Activated naive CD4-positive, alpha-beta T cell (primary cell): ENCODE measurements at places on chromosomes 2 and 18.

DNA sequence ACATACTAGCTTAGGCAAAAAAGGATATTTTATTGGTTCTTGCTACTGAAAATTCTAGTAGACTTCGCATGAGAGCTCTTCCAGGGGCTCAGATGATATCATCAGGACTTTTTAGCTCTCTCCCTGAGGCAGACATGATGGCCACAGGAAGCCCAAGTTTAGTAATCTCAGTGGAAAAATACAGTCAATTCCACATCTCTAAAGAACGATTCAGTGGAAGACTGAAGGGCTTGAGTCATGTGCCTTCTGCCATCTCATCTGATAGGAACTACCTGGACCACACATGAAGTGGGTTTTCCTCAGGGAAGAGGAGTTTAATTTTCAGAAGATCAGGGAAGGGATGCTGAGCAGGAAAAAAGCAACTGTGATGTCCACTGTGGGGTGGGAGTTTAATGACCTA lies 117.3 kb downstream of the TTC27 start:
- DNase-seq, result no peak

DNA sequence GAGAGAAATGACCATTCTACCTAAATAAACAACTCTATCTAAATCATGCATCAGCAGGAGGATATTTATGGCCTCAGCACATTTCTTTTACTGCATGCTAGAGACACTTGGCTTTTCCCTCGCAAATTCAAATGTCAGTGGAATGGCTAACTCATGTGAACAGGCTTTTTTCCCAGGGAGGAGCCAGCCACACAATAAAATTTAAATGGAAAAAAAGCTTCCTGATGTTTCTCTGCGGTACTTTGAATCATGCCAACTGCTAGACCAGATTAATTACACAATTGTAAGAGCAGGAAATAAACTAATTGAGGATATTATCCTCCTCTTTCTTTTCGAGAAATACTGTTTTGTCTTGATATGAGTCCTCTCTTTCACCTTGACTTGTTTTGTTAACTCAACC lies 676.3 kb downstream of the IRS1 start:
- no peak for DNase-seq

DNA sequence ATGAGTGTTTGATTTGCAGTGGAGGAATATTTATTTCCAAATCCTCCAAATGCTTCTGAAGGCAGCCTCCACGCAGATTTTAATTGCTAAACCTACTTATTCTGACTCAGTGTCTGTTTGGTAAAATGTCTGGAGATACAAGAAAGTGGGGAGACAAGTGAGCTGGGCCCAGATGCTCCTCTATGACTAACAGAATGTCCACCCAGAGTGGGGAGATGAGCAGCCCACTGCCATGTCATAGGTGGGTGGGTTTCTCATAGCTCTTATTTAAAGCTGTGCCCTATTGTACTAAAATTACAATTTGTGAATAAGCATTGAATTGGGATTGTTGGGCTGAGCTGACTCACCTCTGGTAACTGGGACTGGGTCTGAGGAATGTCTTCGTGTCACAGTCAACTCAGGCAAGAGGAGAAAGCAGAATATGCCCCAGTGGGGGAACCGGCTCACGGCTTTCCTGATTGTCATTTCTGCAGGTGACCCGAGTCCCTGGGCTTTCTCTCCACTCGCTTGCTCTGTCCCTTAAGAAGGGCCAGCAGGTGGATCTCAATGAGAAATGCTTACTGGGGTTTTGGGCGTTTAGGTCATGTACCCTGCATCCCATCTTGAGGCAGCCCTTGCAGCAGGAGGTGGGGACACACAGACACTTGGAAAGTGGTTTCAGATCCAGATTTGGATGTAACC lies 116.3 kb upstream of the SPRED2 start:
- DNase-seq, result no peak

DNA sequence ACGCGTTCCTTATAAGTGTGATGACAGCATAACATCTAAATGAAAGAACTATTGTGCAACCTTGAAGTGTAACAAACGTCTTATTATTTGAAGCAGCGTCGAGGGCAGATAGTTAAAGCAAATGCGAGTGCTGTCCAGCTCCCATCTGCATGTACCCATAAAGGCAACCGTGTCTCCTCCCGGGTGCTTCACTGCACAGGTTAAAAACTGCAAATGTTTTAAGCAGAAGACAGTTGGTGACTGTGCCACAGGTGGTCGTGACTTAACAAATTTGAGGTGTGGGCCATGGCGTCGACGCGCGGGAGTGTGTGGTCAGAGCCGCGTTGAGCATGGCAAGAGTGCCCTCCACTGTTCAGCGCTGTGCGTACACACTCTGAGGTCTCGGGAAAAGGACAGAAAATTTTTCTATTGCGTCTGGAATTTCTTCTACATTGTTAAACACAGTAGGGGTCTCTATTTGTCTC lies 6.4 kb downstream of the SALL3 start:
- DNase-seq, result no peak

DNA sequence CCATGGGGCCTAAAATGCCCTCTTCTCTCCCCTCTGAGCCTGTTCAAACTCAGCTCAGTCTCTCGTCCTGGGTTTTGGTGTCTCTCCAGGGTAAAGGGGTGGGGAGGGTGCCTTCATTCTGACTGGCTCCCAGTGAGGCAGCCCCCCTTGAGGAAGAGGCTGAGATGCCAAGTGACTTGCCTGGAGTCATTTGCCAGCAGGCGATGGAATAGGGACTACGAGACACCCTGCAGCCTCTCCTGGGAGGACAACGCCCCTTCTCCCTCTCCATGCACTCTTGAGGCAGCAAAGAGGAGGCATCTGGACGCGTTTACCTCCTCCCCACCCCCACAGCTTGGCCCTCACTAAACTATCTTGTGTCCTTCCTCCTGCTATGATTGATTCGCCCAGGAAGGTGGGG lies 760 bp upstream of the STON1 start:
- DNase-seq, result no peak

DNA sequence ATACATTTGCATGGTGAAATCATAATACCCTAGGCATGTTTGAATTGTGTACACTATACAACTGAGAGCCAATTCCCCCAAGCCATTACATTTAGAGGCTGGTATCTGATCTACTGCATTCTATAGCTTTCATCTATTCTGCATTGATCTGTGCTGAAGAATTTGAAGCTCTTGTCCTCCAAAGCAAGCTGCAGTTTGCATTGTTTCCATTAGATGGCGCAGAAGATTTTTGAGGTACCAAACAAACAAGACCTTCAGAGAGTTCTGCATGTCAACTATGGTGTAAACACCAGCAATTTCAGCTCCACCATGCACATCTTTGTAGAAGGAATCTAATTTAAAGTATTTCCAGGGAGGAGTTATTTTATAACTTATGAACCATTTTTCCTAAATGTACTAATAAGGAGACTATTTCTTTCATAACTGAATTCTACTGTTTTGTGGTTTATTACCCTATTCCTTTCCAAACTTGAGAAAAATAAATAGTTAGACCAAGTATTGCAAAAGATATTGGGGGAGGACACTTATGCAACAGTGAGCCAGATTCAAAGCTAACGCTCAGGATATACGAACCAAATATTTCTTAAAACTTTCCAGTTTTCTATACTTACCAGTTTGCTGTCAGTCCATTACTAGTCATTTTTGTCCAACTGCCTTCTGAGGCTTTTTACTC lies 761.8 kb upstream of the ACVR2A start:
- DNase-seq, result peak; percentile 1
